ENCODE measurements at places on chromosomes 3 and 15.

GRCh38 chr3:23795096-23795495 is 10.7 kb upstream of the UBE2E1 start:
- DNase-seq: no peak

- no peak for DNase-seq
Observed at GRCh38 chr3:7793786-7794185, 707.8 kb upstream of the LMCD1 start.

- DNase-seq: no peak
Observed at GRCh38 chr15:25481208-25481859, 42.5 kb upstream of the UBE3A start.

DNA sequence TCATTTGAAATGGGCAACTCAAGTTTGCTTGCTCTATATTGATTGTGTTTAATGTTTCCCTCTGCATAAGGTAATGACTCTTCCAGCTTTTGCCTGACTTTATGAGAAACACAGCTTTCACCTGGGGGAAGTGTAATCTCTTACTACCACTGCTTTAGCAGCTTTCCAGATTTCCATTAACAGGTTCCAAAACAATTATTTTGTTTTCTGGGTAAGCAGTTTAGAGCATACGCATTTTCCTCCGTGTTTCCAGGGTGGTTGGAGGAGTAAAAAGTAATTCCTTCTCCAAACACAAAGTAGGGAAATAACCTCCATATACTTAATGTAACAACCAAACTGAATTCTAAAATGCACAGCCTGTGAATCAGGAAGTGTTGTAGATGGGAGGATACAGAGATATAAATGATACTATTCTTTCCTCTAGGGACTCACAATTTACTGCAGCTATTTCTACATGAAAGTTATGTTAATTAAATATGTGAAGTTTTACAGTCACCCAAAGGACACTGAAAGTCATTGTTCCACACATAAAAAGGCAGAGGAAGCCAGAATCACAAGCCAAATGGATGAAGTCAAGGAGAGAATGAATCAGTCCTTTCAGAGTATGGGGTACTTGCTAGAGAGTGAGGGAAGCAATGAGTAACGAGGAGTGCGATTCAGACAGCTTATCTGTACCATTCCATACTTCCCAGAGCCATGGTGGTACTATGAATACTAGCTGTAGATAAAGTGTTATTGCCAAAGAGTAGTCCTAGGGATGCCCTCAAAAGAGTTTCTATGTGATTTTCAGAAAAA is 16.6 kb downstream of the ST3GAL6 start:
- no peak for DNase-seq

GRCh38 chr15:84789762-84790161 is 27.4 kb upstream of the ALPK3 start:
- no peak for DNase-seq

GRCh38 chr3:102233881-102234280 is 200.9 kb upstream of the ZPLD1 start:
- DNase-seq: no peak

- no peak for DNase-seq
Observed at GRCh38 chr3:126913524-126913923, 69.4 kb upstream of the PLXNA1 start.

- no peak for DNase-seq
Observed at GRCh38 chr3:17832016-17832415, 89.6 kb upstream of the TBC1D5 start.
